ENCODE measurements at places on chromosomes 13 and 19.

GRCh38 chr13:106498158-106498557, 37.3 kb downstream of the EFNB2 start:
- no peak for DNase-seq

- no peak for DNase-seq
Observed at GRCh38 chr13:68851026-68851425, 1256.6 kb upstream of the ATXN8OS start.

DNA sequence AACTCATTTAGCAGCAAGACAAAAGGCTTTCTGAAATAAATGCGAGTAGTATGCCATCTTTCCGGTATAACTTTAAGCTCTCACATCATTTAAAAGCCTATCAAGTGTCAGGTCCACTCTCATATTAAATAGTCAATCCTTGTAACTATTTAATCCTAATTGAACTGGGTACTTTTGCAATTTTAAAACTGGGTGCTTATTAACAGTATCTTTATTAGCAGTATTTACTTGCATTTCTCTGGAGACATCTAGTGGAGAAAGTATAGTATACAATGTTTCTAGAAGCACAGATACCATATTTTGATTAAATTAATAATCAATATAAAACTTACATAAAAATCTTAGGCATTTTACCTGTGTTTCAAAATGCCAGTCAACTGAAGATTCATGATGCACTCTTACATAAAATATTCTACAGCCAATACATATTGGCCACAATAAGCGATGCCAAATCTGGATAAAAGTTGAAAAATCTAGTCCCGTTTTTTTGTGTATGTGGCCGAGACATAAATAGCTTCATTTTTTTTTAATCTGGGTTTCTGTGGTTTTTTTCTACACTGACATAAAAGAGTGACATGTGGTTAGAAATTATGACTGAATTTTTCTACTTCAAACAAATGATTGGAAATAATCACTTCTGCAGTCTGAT, 4.3 kb upstream of the POSTN start:
- DNase-seq, result no peak

DNA sequence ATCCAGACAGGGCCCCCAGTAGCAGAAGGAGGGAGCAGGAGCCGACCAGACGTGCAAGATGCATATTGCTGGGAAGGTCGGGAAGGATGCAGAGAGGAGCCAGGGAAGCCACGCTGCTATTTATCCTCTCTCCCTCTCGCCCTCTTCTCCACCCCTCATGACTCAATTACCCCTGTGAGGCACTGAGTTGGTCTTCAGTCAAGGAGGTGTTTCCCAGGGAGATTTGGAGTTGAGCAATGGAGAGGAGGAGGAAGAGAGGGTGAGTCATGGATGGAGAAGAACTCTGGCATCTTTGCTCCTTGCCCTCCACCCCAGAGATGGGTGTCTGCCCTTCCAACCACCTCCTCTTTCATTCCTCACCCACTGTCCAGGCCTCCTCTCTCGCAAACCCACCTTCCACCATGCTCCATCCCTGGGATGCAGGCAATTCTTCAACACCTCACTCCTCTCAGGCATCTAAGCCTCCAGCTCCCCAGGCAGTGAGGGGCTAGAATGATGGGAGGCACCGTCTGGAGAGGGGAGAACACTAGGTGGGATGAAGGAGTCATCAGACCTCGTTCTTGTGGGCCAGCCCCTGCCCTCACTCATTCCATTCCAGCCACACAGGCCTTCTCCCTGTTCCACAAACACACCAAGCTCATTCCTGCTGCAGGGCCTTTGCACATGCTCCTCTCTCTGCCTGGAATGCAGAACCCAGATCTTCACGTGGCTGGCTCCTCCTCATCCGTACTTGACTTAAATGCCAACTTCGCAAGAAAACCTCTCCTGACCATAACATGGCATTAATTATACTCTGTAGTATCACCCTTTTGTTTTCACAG, at the start of gene SBSN:
TSS of gene SBSN (minus strand) at position 94 of the 821 bp plus-strand sequence. CDS start at position 64, 30 bp downstream.
- no peak for DNase-seq

GRCh38 chr13:114104655-114105520, 27.5 kb downstream of the RASA3 start:
- DNase-seq, result peak; percentile 70

GRCh38 chr19:4083677-4084546, 17.2 kb upstream of the ZBTB7A start:
- no peak for DNase-seq

Measured in posterior cingulate gyrus (tissue), 11 donors.